ENCODE measurements at places on chromosomes 2 and 18.
A peak's percentile ranks its signal among the peaks of the same experiment; 100 is the strongest.

GRCh38 chr2:113337809-113338208, 59.1 kb upstream of the PAX8 start:
- no peak for DNase-seq

- no peak for DNase-seq
These were observed 113.4 kb upstream of the AQP4 start for GRCh38 chr18:26978812-26979341.

DNA sequence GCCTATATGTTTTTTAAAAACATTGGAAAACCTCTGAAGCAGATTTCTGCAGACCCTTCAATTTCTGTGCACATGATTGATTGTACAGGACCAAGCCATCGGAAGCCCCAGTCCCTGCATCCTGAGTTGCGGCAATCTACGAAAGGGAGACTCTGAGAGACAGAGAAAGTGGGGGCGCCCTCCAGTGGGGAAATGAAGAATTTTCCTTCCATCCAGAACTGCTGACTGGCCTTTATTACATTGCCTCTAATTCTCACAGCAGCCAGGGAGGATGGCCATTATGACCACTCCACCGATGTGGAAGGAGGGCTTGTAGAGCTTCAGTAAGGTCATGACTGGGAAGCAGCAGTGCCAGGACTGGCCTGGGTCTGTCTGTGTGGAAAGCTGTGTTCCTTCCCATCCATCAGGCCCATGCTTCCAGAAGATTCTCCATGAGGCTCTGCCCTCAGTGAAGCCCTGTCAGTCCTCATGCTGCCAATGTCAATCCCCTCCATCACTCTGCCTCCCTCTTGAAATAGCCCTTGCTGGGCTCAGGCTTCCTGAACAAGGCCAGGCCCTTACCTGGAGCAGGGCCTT, 20.0 kb upstream of the RESP18 start:
- DNase-seq, result peak; percentile 60

- no peak for DNase-seq
These were observed 206.9 kb downstream of the ARL4C start for GRCh38 chr2:234289834-234290590.

- no peak for DNase-seq
These were observed 184.3 kb downstream of the RPRM start for GRCh38 chr2:153294199-153294786.

DNA sequence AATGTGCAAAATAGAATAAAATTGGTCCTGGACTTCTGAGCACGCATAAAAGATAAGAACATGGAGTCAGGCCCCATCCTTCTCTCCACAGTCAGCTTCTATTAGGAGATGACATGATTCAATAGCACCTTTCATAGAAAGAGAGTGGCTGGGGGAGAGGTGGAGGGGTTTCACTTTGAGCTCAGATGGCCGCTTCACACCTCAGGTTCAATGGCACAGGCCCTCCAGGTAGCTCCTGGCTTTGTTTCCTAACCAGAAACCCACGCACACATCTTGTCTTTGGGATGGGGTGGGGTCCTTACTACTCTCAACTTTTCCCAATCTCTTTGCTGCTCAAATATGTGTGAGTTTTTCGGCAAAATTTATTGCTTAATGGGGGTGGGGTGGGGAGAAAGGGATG, 332.3 kb downstream of the CLIP4 start:
- DNase-seq, result no peak

DNA sequence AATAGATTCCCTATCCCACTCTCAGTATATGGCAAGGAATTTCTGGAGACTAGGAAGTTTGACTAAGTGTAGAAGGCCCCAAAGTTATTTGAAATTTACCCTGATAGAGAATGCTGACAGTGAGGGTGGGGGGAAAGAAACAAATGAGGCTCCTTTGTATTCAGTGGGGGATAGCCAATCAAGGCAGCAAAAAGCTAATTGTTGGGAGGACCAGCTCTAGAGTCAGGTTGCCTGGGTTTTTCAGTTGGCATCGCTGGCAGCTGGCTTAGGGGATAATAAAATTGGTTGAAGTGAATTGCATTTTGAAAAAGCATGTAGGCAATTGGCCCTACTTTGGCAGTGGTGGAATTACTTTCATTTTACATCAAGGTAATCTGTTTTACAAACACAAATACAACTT, 79.4 kb upstream of the STAM2 start:
- no peak for DNase-seq

DNA sequence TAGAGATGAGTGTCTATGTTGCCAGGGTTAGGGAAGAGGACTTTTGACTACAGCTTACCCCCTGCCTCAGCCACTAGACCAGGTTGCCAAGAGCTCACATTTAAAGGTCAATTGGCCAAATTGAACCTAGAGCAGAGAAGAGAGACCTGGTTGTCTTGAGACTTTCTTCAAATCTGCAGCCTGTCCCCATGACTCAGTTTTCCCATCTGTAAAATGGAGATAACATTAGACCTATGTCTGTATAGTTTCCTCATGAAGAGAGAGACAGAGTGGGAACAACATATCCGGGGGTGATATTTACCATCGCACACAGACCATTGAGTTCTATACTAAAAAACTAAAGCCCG, 1.6 kb upstream of the LIPG start:
- no peak for DNase-seq

DNA sequence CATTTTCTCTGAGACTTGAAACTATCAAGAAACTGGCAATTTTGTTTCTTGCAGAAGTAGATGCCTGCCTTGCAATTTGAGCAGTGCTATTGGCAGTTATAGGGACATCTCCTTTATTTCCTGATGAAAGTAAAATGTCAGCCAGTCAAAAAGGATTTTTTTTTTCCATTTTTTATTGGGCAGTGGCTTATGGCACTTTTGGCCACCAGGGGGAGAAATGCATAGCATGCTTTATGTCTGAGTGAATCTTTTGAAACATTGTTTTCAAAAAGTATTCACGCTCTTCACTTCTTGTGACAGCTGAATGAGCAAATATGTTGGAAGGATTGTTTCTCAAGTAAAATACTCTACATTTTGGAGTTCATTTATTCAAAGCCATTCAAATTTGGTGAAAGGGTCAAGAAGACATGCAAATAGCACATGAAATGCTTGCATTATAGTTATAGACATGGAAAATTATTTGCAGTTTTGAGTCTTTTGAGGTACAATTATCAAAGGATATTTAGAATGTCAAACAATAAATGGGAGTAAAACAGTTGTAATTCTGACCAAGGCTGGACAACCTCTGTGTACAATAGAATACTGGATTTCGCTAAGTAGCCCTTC, 491.0 kb downstream of the CDH2 start:
- no peak for DNase-seq

DNA sequence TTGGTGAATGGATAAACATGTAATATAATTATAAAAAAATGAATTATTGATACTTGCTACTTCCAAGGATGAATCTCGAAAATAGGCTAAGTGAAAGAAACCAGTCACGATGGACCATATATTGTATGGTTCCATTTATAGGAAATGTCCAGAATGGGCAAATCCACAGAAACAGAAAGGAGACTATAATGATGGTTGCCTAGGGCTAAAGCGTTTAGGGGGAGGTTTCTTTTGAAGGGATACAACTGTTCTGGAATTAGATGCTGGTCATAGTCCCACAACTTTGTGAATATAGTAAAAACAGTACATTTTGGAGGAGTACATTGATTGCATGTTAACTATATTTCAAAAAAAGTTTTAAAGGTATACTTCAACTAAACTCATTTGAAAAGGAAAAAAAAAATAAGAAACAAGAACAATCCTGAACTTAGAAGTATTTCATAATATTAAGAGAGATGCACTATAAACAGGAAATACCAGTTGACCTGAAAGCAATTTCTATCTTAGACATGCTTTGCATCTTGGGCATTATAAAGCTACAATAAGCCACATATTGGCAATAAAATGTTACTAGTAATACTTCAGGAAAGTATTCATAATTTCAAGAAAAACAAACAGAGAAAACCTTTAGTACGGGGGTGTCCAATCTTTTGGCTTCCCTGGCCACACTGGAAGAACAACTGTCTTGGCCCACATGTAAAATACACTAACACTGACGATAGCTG, 130.0 kb downstream of the C2orf74 start:
- no peak for DNase-seq

DNA sequence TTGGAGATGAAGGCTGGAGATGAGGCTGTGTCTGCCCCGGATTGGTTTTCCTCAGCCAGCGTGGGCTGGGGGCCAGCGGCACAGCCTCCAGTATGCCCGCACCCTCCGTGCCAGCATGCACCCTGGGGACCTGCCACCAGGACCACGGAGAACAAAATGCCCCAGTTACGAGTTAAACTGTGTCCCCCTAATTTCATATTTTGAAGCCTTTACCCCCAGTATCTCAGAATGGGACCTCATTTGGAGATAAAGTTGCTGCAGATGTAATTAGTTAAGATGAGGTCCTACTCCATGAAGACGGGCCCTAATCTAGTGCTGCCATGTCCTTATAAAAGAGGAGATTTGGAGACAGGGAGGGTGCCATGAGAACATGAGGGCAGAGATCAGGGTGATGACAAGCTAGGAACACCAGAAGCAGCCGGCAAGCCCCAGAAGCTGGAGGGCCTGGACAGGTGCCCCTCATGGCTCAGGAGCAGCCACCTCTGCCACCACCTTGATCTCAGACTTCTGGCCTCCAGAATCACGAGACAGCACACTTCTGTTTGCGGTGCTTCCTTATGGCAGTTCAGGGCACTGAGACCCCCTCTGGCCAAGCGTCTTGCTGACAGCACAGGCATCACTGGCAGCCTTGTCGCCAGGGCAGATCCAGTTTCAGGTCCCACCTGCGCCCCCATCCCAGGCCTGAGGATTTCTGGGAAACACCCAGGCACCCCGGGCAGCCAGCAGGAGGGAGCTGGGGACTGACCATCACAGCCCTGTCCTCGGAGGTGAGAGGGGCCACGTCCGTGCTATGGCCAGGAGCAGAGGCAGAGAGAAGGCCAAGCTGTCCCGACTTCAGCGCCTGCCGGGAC, 29.4 kb downstream of the KIF1A start:
- DNase-seq, result no peak

- DNase-seq, result no peak
These were observed 558 bp downstream of the DNAJC10 start for GRCh38 chr2:182716650-182716979.
